Trophoblast cell (in vitro differentiated cells and primary cell): ENCODE measurements at places on chromosomes 12 and 14.

DNA sequence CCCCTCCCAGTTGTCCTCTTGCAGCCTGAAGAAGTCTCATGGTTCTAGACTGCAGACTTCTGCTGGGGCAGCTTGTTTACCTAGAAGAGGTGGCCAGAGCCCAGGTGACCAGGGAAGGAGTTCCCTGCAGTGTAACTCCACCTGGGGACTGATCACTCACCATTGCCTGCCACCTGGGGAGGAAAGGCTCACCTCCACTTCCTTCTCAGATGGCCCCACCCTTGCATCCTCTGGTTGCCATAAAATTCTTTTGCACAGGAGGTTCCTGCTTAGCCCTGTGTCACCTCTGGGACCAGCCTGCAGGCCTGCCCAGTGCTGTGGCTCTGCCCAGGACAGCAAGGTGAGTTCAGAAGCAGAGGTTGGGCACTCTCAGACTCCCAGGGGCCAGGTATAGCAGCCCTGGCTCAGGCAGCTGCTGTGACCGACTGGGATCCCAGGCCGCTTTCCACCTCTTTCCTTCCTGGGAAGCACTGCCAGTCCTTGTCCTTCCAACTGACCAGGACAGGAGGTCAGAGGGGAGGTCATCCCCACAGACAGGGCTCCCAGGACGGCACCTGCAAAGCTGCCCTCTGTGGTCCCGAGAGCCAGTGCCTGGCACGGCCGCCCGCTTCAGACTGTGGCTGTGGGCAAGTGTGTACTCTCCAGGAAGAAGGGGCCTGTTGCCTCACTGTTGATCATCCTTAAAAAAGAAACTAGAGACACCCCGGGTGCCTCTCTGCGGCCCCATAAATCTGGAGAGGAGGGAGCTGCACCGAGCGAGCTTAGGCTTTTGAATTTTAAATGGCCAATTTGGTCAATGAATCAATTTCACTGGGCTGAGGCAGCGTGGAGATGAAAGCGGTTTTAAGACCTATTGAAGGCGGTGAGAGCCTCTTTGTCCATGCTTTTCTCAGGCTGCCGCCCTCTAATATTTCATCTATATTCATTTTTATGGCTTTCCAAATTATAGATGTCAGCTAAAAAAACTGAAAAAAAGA lies 79.5 kb upstream of the C14orf180 start:
- DNase-seq: no peak
- no peaks in the 10 kb centered on the region for H3K4me1 ChIP-seq
- H3K4me3 ChIP-seq: no peak overlapping the region
- no peaks in the 10 kb centered on the region for H3K36me3 ChIP-seq
- no peaks in the 10 kb centered on the region for H3K27me3 ChIP-seq

DNA sequence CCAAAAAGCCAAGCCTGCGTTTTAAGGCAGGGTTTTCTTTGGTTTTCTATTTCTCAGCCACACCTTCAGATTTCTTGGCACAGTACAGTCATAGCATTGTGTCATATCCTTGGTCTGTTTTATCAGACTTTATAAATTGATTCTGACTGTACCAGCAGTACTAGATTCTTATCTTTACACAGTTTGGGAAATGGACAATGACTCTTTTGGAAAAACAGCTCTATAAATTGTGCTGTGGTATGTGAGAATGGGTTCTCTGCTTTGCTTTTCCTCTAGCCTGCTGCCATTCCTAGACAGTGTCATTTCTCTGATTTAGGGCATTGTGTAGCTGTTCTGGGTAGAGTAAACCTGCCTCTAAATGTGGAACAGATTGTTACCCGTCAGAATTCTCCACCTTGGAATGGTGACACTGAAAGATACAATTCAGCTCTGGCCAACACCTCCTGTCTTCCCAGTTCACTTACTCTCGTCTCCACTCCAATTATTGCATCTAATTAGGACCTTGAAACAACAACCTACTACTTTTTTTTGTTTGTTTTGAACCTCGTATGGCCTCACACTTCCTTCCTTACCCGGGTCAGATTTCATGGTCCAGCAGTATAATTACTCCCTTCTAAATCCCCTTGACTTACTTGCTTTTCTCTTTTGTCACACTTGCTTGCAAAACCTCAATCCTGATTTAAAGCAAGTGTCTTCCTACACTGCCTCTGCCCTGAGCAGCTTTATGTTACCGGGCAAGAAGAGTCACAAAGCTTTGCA lies 226.3 kb downstream of the ERC1 start:
- no peaks in the 10 kb centered on the region for H3K4me1 ChIP-seq
- H3K27ac ChIP-seq: no peak overlapping the region
- DNase-seq: peak; percentile 20
- no peak overlapping the region for H3K4me3 ChIP-seq
- no peaks in the 10 kb centered on the region for H3K36me3 ChIP-seq

DNA sequence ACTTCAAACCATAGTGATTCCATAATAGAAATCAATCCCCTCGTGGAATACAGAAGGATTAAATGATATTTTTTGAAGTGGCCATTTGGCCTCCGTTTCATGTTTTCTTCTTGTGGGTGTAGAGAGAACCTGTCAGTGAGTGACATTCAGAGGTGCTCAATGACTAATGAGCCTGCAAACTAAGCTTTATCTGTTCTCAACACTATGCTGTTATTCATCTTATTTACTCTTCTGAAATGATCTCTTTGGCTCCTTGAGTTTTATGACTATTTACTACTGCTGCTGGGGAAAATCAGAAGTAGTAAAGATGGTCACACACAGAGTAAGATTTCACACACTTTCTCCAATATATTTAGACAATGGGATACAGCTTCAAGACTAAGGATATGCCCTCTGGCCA lies 30.4 kb downstream of the ATP2B1 start:
- no peak overlapping the region for H3K27ac ChIP-seq
- H3K36me3 ChIP-seq: peaks cover 1% of the 10 kb centered on the region
- no peak overlapping the region for H3K4me3 ChIP-seq
- H3K27me3 ChIP-seq: no peaks in the 10 kb centered on the region
- no peaks in the 10 kb centered on the region for H3K4me1 ChIP-seq
- no peak for DNase-seq

DNA sequence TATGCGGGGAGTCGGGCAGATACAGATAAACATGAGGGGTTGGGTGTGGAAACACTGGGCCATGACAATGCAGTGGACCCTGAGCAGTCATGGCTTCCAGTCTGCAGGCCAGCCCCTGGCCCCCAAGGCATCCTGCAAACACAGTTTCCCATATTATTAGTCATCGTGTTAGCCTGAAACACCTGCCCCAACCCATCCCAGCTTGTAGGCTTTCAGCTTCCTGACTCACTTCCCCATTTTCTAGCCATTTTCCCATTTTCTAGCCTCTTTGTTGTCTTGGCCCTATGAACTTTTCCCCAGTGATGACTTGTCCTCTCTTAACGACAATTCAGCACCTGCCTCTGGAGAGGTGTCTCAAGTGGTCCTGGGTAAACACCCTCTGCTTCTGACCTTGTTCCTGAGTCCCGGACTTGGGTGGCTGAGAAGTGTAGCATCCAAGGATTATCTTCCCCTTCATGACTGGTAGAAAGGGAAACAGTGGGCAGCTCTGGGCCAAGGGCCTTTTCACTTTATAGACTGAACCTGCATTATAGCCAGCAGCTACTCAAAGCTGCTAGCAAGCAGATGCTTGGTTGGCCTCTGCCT lies 4.3 kb upstream of the PGF start:
- no peaks in the 10 kb centered on the region for H3K36me3 ChIP-seq
- H3K4me1 ChIP-seq: peaks cover 28% of the 10 kb centered on the region
- H3K27me3 ChIP-seq: no peaks in the 10 kb centered on the region
- H3K27ac ChIP-seq: no peak overlapping the region

DNA sequence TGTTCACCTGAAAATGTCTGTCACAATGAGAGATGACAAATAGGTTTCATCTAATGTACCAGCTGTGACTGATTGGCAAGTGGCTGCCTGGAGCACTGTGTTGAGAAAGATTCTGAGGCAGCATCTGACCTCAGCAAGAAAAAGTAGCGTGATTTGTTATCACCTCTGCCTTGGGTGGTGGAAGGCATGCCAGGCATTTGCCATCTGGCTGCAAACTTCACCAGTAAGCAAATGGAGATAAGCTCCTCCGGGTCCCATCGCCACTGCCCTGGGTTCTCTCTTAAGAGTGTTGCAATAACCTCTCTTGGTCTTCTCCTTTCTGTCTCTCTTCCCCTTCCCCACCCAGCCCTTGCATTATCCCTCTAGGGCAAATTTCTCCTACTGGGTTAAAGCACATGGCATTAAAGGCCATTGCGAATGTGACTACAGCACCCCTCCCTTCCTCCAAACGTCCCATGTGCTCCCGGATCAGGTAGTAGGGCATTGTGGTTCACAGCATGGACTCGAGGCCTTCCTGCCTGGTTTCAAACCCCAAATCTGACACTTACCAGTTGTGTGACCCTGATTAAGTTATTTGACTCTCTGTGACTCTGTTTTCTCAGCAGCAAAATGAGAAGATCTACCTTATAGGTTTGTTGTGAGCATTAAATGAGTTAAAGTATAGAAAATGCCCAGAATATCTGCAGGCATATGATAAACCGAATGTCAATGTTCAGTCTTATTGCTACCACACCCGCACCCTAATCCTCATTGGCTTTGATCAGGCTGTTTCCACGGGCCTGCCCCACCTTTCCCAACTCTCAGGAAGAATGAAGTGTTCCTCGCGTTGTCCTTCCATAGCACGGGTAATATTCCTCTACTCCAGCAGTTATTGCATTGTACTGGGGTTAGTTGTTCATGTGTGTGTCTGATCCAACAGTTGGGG lies 8.2 kb upstream of the LGALS3 start:
- no peak overlapping the region for H3K27ac ChIP-seq
- no peak overlapping the region for H3K4me3 ChIP-seq
- H3K27me3 ChIP-seq: no peaks in the 10 kb centered on the region
- H3K4me1 ChIP-seq: peaks cover 29% of the 10 kb centered on the region
- DNase-seq: peak; percentile 96

DNA sequence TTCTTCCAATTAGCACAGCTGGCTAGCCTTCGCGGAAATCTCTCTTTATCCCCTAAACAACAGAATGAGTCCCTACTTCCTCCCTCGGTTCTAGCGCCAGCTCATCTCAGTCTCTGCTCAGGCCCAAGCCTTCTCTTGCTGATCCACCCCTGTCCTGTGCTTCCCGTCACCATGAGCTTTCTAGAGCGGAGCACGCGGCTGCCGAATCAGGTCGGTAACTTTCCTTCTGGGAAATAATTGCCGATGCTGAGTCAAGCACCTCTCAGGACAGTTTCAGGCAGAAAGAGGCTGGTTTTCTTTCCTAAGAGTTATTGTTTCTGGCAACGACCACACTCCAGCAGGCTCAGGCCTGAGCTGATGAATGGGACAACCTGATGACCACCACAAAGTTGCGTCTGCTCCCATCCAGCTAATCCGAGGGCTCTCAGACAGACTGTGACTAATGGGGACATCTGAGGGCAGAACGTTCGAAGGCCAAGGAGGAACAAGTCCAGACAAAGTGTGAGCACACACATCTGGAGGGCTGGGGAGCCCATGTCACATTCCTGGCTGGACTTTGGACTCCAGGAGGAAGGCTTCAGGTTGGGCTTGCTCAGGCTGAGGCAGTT lies 13.6 kb upstream of the GPR68 start:
- DNase-seq: no peak
- H3K27ac ChIP-seq: peak overlapping the region; percentile 49
- H3K36me3 ChIP-seq: no peaks in the 10 kb centered on the region
- H3K27me3 ChIP-seq: no peaks in the 10 kb centered on the region
- peaks cover 19% of the 10 kb centered on the region for H3K4me1 ChIP-seq

DNA sequence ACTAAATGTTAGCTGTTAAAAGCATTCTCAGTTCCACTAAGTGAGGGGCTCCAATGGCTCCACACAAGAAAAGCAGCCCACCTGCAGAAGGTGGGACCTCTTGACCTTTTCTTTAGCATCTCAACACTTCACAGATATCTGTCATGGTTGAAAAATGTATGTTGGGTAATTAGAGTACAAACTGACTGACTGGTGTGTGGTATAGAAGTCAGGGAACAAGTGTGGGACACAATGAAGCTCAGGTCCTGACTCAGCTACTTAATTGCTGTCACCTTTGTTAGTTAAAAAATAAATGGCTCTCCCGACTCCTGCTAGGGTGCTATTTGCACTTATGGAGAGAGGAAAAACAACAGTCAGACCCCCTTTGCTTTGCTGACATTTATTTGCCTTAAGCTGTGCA lies 299.0 kb downstream of the TTC6 start:
- H3K4me3 ChIP-seq: no peak overlapping the region
- no peak overlapping the region for H3K27ac ChIP-seq
- DNase-seq: no peak
- no peaks in the 10 kb centered on the region for H3K36me3 ChIP-seq
